M059J (cell line): ENCODE measurements at places on chromosomes 3 and 15.

DNA sequence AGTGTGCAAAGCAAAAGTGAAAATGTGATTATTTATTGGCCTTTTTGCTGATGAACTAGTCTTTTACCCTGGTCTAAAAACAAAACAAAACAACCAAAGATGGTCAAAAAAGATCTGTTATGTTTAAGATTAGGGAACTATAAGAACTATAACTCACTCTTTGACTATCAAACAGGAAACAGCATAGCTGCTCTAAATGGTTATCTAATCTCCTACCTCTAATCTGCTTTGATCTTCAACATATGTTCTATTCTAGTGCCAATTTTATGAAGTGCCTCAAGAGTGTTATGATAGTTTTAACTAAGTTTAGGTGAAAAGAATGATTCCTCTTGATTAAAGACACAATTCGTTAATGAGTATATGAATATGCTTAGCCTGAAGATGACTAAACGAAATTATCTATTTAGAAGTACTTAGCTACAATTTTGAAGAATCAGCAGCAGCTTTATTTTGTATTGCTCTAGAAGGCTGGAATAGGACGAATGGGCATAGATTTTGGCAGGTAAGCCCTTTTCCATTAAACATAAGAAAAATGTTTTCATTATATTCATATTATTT is 46.0 kb downstream of the SETD2 start:
- DNase-seq: no peak

GRCh38 chr3:125125821-125126245 is 70.0 kb upstream of the HEG1 start:
- DNase-seq: peak; percentile 100

GRCh38 chr3:11392014-11392859 is 120.0 kb downstream of the ATG7 start:
- DNase-seq: peak; percentile 79

GRCh38 chr15:51260202-51260601 is 78.2 kb downstream of the CYP19A1 start:
- DNase-seq: no peak

DNA sequence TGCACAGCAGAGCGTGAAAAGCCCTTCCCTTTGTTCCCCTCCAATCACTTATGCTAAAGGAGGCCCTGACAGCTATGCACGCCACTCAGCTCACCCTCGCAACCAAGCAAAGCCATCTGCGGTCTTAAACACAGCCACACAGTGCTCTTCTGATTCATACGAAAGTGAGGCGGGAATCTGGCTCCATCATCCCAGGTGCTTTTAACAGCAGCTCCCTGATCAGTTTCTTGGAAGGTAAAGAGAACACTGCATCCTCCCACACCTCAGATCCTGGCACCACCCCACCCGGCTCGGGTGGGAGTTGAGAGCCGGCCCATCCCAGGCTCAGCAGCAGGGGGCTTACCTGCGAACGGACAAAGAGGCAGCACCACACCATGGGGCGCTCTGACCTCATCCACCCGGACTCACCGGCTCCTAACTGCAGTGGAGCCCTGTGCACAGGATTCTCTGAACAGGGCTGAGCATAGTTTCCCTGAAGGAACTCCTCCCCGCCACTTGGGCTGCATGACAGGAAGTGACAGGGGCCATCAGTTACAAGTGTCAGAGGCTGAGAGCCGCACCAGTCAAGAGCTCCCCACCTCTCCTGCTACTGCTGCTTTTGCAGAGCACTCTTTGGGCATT is 114.3 kb upstream of the ARHGEF3 start:
- DNase-seq: no peak

DNA sequence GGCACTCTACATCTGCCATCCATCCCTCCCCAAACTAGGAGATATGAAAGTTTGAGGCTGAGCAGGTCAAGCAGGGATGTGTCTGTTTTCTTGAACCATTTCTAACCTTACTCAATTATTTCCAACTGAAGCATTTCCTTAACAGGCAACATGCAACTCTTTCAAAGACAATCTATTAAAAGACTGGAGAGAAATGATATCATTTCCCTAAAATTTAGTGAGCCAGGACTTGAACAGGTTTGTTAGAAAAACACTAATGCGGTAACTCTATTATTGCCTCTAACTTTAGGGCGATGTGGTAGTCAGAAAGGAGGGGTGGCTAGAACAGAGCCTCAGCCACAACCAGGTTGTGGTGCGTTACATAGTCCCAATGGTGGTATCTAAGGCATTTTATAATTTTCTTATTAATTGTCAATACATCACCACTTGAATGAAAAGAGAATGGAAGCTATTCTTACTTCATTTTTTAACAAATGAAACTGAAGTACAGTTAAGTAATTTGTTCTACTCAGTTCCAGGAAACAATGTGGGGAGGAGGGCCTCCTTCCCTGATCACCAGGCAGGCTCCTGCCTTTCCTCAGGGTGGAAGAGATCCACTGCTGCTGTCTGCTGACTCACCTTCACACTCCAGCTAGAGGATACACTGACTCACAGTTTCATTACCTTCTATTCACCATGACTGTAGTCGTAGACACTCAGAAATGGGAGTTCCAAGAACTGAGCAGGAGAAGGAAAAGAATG is 22.8 kb downstream of the MYO1E start:
- peak; percentile 95 for DNase-seq

DNA sequence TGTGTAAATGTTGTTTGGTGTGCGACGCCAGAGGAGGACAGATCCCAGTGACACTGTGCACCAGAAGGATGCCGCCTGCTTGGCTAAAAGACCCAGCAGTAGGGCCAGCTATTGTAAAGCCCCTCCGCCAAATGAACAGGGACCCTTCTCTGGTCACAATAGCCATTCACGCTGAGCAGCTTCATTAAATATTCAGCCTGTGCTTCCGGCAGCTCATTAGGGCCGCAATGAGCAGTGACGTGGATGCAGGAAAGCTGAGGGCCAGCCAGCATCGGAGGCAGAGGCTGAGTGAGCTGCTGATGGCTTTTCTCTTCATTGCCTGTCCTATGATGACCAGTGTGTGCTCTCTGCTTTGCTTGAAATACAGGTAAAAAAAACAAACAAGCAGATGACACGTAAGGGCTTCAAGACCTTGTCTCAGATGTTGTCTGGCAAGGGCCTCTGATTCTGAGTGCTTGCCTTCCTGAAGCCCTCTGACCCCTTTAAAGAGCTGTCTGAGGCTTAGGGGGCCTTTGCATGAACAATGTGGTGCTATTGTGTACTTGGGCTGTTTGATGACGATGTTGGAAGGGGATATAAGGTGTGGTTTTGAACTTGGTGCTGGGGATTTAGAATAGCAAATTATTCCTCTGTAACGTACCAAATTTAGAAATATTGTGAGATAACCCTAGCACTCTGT is 130.4 kb downstream of the FEZF2 start:
- no peak for DNase-seq

GRCh38 chr15:95346721-95347475 is 983.6 kb upstream of the NR2F2 start:
- no peak for DNase-seq

- DNase-seq: peak; percentile 88
These were observed 37.1 kb downstream of the SLCO3A1 start for GRCh38 chr15:91890614-91891013.

GRCh38 chr3:67535006-67535405 is 119.4 kb downstream of the SUCLG2 start:
- no peak for DNase-seq

- peak; percentile 52 for DNase-seq
These were observed 47.5 kb upstream of the AADACL2 start for GRCh38 chr3:151686257-151686656.
